ENCODE measurements at places on chromosomes 6 and 20.

- peak; percentile 47 for DNase-seq
These were observed 162.4 kb downstream of the ID4 start for GRCh38 chr6:19999319-20000191.

DNA sequence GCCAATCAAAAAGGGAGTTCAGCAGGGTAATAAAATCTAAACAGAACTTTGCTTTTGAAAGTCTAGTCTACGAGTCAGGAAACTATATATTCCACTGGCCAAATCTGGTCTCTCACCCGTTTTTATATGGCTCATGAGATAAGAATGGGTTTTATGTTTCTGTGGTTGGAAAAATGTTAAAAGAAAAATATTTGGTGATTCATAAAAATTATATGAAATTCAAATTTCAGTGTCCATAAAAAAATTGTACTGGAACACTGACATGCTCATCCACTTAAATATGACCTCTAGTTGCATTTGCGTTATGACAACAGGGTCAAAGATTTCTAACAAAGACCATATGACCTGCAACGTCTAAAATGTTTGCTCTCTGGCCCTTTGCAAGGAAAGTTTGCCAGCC, 22.3 kb upstream of the LAMP5 start:
- DNase-seq, result no peak

DNA sequence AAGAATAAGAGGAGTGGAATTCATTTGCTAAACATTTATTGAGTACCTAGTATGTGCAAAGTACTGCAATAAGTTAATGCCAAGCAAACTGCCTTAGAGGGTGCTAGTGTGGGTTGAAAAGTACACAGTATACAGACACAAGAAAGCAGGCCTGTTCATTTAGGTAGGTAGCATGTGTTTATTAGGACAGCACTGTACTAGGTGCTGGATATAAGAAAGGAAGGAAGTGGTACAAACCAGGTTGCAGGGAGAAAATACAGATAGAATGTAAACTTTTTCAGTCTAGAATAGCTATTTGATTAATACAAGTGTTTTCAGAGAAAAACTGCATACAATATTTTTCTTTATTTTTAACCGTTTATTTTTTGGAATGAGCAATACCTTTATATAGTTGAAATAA, 68.1 kb downstream of the PHF20 start:
- no peak for DNase-seq

GRCh38 chr6:18323935-18324705, 59.8 kb upstream of the DEK start:
- DNase-seq, result peak; percentile 96

GRCh38 chr6:79372757-79373156, 138.3 kb upstream of the HMGN3 start:
- no peak for DNase-seq

- DNase-seq, result peak; percentile 4
These were observed 28.0 kb upstream of the PHACTR3 start for GRCh38 chr20:59576216-59576953.

- DNase-seq, result no peak
These were observed 47.8 kb downstream of the ARHGAP40 start for GRCh38 chr20:38649275-38649891.

DNA sequence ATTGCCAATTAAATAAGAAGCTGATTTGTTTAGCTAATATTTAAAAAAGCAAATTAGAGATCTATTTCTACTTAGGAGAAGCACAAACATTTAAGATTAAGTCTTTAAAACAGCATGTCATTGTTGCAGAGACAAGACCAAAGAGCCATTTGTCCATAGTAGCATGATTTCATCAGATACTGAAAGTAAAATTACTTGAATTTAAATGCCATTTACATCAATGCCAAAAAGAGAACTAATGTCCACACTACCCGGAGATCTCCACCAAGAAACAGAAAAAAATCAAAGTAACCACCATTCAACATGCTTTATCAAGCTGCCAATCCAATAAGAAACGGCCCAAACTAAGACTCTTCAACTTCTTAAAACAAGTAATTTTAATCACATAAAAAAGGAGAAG, 15.7 kb downstream of the AURKA start:
- DNase-seq, result no peak

DNA sequence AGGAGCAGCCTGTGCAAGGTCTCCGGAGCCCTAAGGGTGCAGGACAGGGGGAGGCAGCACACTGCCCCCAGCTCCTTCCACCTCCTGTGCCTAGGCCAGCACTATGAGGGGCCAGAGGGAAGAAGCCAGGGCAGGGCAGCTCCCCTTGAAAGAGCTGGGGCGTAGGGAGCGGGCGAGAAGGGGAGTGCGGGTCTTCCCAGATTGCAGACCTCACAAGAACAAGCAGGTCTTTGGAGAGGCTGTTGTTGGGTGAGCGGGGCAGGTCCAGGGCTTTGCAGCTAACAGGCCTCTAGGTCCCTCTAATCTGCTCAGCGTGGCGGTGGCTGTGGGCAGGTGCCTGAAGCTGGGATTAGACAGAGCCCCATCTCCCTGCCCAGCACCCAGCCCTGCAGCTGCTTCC, 22.4 kb upstream of the CST1 start:
- DNase-seq, result no peak

GRCh38 chr6:11374036-11375010, 141.9 kb upstream of the NEDD9 start:
- DNase-seq, result no peak

DNA sequence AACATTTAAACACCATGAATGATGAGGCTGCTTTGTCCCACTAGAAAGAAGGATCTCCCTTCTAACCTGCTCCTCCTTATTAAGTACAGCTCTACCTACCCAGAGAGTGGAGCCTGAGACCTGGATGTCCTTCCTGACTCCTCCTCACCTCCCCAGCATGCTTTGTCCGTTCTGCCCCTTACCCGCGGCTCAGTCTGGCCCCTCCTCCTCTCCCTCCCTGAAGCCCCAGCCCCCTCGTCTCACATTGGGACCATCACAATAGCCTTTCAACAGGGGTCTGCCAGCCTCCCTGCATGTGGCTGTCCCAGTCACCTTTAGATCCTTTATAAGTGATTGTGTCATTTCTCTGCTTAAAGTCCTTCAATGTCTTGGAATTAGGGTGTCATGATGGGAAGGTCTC, 72.5 kb downstream of the DZANK1 start:
- no peak for DNase-seq

GRCh38 chr20:11551479-11551878, 366.2 kb upstream of the BTBD3 start:
- no peak for DNase-seq

GRCh38 chr6:46651816-46652215, 802 bp downstream of the CYP39A1 start:
- DNase-seq, result no peak

Data from NCI-H2029 treated with DMSO at 0.1 percent for 48 hours (cell line).